ENCODE measurements at places on chromosomes 6 and 20.

DNA sequence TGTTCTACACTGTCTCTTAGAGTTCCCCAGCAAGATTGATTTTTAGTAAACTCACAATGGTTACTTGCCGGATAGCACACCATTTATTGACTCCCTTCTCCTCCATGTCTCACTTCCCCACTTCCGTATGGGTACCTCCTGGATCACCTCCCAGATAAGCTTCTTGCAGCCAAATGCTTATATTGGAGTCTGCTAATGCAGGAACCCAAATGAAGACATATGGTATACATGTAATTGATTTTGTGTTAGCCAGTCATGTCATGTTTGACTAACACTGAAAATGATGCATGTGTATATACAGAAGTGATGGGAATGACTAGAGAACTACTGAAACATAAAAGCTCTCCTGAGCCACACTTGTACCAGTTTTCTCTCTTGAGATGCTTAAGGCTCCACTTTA is 46.1 kb upstream of the TMX4 start:
- DNase-seq: no peak

DNA sequence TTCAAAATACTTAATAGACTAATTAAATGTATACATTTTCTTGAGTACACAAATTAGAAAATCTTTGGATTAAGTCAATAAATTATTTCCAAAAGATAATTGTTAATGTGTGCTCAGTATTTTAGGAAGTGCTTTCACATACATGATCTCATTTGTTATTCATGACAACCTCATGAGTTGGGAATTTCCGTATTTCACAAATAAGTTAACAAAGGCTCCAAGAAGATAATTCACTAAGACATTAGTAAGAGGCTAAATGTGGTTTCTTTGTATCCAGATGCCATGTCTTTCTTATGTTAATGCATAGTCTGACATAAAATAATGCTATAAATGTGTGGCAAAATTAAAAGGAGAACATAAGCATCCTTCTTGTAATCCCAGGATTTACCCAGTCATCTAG is 79.5 kb upstream of the TCF21 start:
- DNase-seq: no peak

GRCh38 chr20:54397292-54398140 is 77.9 kb upstream of the DOK5 start:
- DNase-seq: no peak

- no peak for DNase-seq
Observed at GRCh38 chr6:5850848-5851255, 155.9 kb downstream of the NRN1 start.

DNA sequence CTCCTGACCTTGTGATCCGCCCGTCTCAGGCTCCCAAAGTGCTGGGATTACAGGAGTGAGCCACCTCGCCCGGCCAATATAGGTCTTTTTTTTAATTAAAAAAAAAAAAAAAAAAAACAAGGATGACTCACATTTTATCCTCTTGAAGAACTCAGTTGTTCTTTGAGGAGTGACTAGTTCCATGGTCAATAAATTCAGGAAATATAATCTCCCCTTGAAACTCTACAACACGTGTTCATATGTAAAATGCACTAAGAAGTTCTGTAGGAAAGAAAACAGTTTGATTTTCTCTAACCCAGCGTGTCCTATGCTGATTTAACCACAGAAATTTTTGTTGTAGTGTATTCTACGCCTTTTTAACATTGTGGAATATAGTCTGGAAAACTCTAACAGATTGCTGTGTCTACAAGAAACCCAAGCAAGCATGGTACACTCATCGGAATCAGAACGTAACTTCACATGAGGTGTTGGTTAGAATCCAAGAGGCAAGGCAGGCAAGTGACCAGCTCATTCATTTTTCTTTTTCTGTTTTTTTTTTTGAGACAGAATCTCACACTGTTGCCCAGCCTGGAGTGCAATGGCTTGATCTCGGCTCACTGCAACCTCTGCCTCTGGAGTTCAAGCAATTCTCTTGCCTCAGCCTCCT is 79.0 kb upstream of the ZNF217 start:
- DNase-seq: no peak

DNA sequence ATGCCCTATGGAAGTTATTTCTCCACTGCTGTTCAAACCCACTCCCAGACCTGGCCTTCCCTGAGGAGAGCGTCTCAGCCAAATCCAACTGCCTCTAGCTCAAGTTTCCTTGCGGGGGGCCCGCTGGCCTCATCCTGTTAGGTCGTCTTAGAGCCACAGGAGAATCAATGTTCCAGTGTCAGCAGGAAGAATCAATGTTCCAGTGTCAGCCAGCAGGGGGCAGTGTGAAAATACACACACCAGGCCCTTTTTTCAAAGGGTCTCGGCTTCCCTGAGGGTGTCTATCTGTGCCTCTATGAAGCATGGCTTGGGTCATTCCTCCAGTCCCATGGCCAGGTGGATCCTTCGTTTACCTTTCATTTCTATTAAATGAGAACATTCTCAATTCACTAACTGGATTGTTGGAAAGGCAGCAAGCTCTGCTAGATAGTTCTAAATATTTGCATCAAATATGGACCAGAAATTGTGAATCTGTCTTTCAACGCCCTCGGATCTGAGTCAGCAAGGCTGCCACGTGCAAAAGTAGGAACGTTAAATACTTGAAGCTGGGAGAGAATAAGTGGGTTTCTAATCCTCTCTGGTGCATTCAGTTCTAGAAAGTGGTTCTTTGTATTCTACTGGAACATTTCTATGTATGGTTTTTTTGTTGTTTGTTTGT is 19.2 kb downstream of the PRND start:
- DNase-seq: no peak

DNA sequence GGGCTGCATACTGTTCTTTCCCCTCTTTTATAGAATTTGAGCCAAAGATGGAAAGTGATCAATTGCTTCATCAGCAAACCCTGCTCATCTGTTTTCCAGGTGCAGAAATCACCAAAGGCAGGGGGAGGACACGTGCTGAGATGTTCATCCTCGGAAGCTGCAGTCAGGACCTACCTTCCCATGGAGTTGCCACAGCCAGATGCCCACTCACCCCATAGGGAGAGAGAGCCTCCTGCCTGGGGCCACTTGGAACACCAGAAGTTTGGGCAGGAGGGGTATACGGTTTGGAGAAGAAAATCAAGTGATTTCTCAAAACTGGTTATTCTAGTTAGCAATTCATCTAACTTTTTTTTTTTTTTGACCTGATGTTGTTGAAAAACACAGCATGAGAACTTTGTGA is 5.3 kb upstream of the CST7 start:
- no peak for DNase-seq

GRCh38 chr6:82588859-82589412 is 225.3 kb downstream of the TPBG start:
- DNase-seq: no peak

GRCh38 chr6:30990422-30991086 is 7.0 kb downstream of the MUC21 start:
- DNase-seq: no peak

- DNase-seq: no peak
Observed at GRCh38 chr6:119890470-119890869, 540.9 kb upstream of the MAN1A1 start.

Data from amniotic stem cell (primary cell).